ENCODE measurements at places on chromosomes 11 and 22.

DNA sequence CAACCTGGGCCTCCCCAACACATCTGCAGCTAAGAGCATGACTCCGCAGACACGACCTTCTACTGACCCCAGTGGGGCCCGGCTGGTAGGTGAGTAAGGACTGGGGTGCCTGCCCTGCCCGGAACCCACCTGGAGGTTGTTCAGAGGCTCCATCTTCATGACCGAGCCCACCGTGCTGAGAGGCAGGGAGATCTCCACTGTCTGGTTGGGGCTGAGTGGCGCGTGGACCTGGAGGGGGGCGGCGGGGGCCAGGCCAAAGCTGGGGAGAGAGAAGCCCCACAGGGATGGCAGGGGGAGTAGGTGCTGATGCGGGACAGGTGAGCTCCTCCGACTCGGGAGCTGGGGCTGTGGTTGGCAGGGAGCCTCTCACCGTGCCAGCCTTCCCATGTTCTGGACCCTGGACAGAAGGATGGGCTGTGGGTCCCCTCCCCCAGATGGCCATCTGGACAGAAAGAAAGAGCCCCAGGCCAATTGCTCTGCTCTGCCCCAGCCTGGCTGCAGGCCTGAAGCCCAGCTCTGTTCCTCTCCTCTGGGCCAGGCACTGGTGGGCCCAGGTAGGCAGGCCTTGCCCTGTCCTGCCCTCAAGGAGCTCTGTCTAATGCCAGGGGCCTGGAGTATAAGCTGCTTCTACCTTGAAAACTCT lies 16.3 kb upstream of the RASL10A start:
- DNase-seq = no peak

DNA sequence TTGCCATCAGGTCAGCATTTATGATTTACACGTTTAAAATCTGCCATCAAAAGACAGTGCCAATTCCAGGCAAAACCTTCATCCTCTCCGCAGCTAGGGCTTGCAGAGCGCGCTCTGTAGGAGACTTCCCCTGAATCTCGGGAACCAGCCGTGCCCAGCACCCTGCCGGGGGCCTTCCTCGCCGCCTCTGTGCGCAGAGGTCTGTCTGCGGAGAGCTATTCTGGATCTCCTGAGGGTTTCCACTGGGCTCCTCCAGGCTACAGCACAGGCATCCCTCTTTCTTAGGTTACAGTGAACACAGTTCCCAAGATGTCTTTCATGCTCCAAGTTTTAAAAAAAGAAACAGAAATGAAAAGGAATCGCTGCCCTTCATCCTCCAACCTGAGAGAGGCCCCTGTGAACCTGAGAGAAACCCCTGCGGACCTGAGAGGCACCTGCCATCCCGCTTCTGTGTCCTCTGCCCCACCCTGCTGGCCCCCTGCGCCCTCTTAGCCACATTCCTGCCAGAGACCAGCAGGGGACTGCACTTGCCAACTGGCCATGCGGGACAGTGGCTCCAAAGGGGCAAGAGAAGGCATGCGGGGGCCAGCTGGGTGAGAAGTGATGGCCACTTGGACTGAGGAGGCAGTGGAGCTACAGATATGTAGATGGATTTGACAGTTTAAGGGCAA lies 16.1 kb downstream of the TP53AIP1 start:
- DNase-seq = no peak

GRCh38 chr11:44950625-44951476 lies at the start of gene TP53I11:
Gene TP53I11, minus strand, starts transcription at chr11:44950883. Its CDS starts 12,548 bp downstream, at chr11:44938335.
- DNase-seq = peak; percentile 35

GRCh38 chr11:117805045-117805444 lies 8.0 kb upstream of the DSCAML1 start:
- no peak for DNase-seq

DNA sequence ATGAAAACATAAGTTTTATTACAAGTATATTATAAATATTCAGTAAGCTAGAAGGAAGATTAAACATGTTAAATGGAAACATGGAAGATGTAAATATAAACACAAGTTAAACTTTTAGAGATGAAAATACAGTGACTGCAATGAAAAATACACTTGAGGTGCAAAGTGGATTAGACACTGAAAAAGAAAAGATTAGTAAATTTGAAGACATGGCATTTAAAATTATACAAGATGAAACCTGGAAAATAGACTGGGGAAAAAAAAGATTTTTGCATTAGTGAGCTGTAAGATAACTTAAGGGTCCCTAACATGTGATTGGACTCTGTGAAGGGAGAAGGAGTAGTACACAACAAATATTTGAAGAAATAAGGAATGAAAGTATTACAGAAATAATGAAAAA lies 33.3 kb downstream of the ELP4 start:
- no peak for DNase-seq

Measured in stimulated activated CD8-positive, alpha-beta memory T cell treated with anti-CD3 and anti-CD28 coated beads, Interleukin-2, amount 100 ng/mL, for 1 hour (primary cell).